ENCODE measurements at places on chromosomes 2 and 18.

- DNase-seq, result no peak
Observed at GRCh38 chr2:220985561-220985960, 586.5 kb downstream of the EPHA4 start.

DNA sequence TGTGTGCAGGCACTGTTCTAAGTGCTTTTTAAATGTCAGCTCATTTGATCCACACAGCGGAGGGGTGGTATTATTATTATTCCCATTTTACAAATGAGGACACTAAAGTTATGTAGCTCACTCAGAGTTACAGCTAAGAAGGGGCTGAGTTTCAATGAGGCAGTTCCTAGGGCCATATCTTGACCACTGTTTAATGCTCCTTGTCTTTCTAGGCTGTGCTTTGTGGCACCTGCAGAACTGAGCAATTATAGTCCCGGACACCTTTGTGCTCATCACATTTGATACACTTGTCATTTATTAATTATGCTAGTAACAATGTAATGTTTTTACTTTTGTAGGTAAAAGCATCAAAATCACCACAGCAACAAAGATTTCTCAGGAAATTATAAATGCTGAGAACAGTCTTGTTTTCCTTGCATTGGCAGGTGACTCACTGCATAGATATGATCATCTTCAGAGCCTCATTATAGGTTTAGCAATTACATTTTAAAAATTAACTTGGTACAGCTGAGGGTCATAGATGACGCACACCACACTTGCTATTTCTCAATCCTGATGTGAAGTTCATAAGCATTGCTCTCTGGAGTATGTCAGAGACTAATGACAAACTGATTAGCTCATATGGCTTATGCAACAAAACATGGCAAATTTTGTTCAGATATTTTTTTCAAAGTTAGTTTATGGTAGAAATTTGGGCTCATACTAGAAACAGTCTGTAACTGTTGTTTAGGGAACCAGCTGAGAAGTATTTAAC lies 366.8 kb downstream of the TGIF1 start:
- peak; percentile 16 for DNase-seq

DNA sequence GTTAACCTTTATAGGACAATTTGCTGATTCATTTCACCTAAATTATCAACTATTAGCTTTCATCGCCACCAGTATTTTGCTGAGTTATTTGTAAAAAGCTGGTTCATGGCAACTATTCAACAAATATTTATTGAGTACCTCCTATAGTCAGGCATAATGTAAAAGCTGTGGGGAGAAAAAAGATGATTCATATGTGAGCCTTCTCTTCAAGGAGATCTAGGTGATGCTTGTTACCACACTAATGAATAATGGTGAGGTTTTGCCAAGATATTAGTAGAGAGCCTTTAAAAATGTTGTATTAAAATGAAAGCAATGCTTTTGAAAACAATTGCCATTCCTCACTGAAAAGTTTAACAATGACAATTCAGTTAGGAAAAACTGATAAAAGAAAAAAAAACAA lies 187.8 kb downstream of the ANKRD44 start:
- DNase-seq, result no peak

GRCh38 chr2:64354857-64355680 lies 98.9 kb upstream of the LGALSL start:
- DNase-seq, result no peak

DNA sequence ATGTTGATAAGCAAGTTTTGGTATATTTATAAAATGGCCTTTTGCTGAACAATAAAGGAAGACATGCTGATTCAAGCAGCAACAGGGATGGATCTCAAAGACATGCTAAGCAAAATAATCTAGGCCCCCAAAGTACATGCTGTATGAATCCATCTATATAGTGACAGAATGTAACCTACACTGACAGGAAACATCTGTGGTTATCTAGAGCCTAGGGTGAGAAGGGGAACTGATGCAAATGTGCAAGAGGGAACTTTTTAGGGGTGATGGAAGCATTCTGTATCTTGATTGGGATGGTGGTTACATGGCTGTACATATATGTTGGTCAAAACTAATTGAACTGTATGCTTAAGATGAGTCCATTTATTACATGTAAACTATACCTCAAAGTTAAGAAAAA lies 24.2 kb downstream of the CNRIP1 start:
- no peak for DNase-seq

- DNase-seq, result no peak
Observed at GRCh38 chr2:207482630-207483029, 47.1 kb upstream of the CREB1 start.

DNA sequence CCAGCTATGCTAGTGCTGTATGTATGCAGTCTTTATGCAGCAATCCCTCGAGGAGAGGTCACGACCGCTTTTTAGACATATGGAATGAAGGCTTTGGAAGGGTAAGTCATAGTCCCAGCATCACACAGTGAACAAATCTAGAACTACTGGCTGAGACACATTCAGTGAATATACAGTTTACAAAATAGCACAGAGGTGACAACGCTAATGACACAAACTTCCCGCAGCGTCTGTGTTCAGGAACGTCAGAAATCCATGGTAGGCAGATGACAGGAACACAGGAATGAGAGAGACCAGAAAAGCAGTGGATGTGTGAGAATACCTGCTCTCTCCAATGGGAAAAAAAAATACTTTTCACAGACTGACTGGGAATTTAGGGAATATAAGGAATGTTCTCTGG lies 29.6 kb downstream of the CABYR start:
- no peak for DNase-seq

DNA sequence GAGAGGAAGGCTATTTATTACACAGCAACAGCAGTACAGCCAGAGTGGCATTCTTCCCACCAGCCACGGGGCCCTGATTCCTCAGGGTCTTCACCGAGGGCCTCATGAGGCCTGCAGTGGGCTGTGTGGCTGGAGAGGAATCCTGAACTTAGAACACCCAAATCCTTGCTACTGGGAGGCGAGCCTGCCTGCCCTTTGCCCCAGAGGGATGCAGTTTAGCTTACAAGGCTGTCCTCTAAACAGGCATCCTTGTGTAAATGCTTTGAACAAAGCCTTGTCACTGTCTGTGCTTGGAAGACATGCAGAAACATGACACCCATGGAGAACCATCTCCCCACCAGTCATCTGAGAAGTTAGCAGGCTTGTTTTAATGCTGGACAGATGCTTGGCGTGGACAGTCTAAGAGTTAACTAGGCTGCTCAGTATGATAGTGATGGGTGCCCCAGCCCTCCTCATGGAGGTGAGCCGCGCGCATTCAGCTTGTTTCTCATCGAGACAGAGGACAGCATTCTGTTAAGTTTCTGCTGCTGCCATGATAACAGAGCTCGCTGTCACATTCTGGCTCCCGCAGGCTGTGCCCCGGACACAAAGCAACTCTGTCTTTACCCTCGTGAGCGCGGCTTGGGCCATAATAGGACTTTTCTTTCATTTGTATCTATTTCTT lies 42.9 kb downstream of the ADI1 start:
- no peak for DNase-seq

GRCh38 chr2:32723467-32724079 lies 95.7 kb downstream of the TTC27 start:
- DNase-seq, result no peak

All from mucosa of gallbladder (tissue), 1 donor.